ENCODE measurements at places on chromosomes 11 and 22.

DNA sequence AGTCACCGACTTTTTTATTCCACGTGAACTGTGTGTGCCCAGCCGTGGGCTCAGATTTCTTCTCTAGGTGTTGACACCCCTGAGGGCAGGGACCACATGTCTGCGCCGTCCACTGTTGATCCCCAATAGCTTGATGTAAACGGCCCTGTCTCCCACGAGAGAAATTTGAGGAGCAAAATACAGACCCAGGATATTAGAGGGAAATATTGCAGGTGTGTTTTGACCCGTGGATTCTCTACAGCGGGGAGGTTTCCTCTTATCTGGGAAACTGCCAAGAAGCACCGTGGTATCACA, 437.5 kb downstream of the TBC1D22A start:
- no peak for DNase-seq

DNA sequence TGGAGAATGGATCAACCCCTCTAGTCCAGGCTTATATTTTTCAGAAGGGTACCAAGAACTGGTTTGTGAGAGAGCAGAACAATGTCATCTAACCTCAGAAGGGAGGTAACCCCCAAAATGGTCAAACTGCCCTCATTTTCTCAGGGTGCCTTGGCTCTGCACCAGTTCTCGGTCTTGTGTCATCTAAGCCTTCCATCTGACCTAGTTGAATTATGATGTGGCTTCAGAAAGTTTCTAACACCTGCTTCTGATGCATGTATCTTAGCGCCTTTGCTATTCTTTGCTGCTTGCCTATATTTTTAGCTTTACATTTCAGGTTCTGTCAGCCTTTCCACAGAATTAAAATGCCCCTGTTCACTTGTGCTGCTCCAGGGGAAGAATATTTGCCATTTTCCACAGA, 91.7 kb upstream of the E2F8 start:
- peak; percentile 27 for DNase-seq

GRCh38 chr22:38947321-38948140, 9.9 kb upstream of the APOBEC3A start:
- DNase-seq = no peak

GRCh38 chr11:123484448-123484847, 54.4 kb downstream of the GRAMD1B start:
- DNase-seq = no peak

GRCh38 chr11:34176751-34177209, 71.4 kb downstream of the NAT10 start:
- no peak for DNase-seq

GRCh38 chr22:29480512-29481264, 670 bp downstream of the NEFH start:
- no peak for DNase-seq

DNA sequence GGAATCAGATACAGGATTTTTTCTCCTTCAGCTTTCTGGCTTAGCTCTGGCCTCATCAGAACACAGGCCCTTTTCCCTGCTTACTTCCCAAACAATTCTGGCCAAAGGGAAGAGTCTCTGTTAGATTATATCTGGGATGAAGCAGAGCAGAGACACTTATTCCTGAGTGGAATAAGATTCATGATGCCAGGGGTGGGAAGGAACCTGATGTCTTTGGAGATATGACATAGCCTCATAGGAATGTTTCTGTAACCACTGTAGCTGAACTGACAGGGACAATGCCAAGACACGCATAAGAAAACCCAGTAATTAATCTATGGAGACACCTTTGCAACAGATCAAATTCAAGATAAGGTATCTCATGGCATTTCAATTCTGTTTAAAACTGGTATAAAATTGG, 177.1 kb upstream of the RAG2 start:
- DNase-seq = no peak

- DNase-seq = no peak
Measured at GRCh38 chr22:48677621-48678020, 1150.1 kb downstream of the BRD1 start.

DNA sequence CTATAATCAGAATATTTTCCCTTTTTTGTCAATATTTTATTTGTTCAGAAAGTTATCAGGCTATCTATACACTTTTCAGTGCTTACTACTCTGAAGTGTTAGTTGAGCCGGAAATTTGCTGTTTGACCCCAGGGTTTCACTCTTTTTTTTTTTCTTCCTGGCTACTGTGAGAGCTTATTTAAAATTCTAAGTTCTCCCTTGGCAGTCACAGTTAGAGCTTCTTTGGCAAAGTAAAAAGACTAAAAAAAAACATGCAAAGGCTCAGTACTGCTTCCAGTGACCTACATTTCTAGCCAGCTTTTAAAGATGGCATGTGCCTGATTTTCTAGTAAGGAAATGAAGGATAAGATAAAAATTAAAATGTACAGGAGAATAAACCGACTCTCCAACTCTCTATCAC, 48.4 kb downstream of the ELP4 start:
- DNase-seq = no peak

GRCh38 chr11:8201644-8202365, 33.0 kb upstream of the RIC3 start:
- DNase-seq = peak; percentile 67

- no peak for DNase-seq
Measured at GRCh38 chr22:42177891-42178336, 47.3 kb upstream of the CYP2D6 start.

DNA sequence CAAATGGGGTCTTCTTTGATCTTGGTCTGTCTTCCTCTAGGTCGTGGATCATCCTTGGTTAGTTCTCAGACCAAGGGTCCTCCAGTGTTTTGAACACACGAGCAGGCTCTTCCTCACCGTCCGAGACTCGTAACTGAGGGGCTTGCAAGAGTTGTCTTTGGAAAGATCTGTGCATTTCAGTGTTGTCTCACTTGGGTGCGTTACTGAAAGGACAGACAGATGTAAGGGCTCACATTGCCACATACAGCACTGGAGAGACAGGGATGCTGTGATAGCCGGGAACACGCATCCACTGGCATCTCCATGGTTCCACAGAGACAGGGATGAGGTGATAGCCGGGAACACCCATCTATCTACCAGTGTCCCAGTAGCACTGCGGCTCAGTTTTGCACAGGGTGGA, 15.7 kb downstream of the GLB1L2 start:
- DNase-seq = no peak

- no peak for DNase-seq
Measured at GRCh38 chr11:110053848-110054414, 39.3 kb upstream of the ZC3H12C start.

DNA sequence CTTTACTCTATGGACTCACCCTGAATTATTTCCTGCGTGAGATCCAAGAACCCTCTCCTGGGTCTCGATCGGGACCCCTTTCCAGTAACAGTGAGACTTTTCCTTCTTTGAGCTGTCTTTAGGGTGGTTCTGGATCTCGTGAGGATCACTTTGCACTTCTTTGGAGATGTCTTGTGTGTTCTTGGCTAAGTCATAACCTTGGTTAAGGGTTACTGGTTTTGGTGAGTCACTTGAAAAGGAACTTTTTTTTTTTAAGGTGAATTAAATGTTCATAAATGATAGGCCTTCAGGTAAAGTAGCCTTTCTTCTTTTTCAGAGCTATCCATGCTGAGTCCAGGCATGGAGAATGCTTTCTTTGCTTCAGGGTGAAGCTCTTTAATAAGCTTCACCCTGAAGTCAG, 19.4 kb upstream of the GSTP1 start:
- no peak for DNase-seq

- DNase-seq = no peak
Measured at GRCh38 chr11:119306373-119306890, 10.5 kb downstream of the MCAM start.

GRCh38 chr11:134068829-134069425, at the start of gene JAM3:
JAM3 (plus strand) TSS chr11:134069072; CDS start chr11:134069084, 12 bp downstream.
- peak; percentile 91 for DNase-seq

DNA sequence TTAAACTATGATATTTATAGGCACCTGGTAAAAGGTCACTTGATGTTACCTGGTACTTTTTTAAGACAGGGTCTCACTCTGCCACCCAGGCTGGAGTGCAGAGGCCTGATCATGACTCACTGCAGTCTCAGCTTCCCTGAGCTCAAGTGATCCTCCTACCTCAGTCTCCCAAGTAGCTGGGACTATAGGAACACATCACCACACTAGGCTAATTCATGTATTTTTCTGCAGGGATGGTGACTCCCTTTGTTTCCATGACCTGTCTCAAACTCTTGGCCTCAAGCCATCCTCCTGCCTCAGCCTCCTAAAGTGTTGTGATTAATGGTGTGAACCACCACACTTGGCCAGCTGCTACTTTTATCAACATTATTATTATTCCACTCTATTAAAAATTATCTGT, 47.6 kb downstream of the OR4C45 start:
- DNase-seq = no peak

DNA sequence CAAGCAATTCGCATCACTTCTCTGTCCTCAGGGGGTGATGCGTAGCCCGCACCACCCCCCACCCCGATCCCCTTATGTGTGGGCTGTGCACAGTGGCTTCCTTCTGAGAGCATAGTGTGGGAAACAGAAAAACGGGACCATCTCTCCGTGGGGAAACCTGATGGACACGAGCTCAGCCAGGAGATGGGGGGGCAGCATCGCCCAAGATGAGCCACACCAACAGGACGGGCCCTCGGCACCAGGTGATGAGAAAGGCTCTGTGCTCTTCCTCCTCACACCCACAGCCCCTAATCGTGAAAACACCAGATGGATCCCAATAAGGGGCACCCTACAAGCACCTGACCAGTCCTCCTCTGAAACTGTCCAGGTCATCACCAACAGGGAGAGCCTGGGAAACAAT, 153.6 kb downstream of the SHANK2 start:
- DNase-seq = no peak

GRCh38 chr22:35303029-35303624, 3.4 kb downstream of the TOM1 start:
- DNase-seq = no peak

GRCh38 chr11:118379497-118379896, 20.1 kb downstream of the UBE4A start:
- no peak for DNase-seq

DNA sequence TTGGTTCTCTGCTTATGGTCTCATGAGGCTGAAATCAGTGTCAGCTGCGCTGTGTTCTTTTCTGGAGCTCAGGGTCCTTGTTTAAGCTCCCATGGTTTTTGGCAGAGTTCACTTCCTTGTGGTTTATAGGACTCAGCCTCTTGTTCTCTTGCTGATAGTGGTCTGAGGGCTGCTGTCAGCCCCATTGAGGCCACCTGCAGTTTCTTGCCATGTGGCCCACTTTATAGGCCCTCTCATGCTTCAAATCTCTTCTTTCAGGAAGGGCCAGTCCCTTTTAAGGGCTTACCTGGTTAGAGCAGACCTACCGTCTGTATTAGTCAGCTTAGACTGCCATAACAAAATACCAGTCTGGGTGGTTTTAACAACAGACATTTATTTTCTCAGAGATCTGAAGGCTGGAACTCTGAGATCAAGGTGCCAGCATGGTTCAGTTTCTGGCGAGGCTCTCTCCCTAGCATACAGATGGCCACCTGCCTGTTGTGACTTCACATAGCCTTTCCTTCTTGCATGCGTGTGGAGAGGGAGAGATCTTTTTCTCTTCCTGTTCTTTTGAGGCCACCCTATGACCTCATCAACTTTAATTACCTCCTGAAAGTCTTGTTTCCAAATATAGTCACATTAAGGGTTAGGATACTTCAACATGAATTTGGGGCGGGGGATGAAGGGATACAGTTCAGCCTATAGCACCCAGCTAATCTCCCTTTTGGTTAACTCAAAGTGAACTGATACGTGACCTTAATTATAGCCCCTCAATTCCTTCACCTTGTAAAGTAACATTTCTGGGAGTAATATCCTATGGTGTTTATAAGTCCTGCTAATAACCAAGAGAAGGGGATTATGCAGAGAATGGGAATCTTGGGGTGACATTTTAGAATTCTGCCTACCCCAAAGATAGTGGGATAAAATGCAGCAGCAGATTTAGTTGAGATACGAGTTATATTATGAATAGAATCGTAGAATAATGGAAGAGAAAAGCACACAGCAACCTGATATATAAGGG, 131.8 kb downstream of the UVRAG start:
- DNase-seq = no peak

DNA sequence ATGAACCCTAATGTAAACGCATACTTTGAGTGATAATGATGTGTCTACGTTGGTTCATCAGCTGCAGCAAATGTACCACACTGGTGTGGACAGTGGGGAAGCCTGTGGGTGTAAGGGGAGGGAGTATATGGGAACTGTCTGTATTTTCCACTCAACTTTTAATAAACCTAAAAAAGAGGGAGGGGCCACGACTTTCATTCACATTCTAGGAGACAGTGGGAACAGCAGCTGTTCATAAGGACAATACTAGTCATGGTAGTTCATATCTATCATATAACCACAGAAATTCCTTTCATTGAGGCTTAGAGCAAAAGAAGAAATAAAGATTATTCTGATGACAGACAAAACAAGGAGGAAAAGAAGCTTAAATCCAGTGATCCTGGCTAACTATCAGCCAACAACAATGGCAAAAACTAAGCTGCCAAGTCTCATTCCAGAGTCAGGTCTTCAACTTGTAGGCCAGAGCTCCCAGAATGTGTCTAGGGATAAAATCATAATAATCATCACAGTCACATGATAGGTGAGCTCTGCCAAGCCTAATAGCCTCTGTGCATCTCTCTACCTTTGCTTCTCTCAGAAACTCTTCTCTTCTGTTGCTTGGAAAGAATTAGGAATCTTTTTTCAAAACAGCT, 59.4 kb upstream of the CHRM4 start:
- no peak for DNase-seq

GRCh38 chr11:43904742-43905535, 24.3 kb downstream of the ALKBH3 start:
- no peak for DNase-seq

GRCh38 chr22:45843986-45844385, 133.0 kb downstream of the WNT7B start:
- DNase-seq = no peak

DNA sequence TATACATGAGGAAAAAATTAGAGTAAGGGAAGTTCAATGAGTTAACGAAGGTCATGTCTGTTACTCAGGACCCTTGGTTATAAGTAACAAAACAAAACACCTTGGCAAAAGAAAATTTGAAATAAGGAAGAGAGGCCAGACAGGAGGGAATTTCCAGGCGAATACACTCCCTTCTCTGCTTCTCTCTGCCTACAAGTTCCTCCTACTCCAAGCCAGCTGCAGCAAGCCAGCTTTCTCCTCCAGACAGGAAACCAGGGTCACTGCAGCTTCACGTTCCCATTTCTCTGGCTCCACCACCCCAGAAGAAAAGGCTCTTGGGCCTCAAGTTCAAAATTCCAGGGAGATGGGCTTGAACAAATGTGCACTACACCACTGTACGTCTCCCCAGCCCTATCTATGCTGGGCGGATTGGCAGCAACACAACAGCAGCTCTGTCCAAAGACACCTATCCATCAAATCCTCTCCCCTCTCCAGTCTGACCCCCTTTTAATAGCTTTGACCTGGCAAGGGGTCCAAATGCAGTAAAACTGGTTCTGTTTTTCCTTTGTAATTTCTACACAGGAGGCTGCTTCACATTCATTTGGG, 27.7 kb downstream of the SMCO4 start:
- DNase-seq = no peak

- no peak for DNase-seq
Measured at GRCh38 chr11:113477321-113477720, 2.1 kb upstream of the DRD2 start.

- DNase-seq = no peak
Measured at GRCh38 chr11:47948137-47948536, 32.2 kb upstream of the PTPRJ start.

All from GM10248 (cell line).